Activated CD4-positive, alpha-beta T cell treated with anti-CD3 and anti-CD28 coated beads, Interleukin-2, amount 10 ng/mL, durations not matched to agents 24 days and 14 days (primary cell): ENCODE measurements at places on chromosomes 2 and 18. TPM values are rescaled to one million over a fixed set of nuclear protein-coding genes. Genes with fewer than 3 reads are reported as not detected.

DNA sequence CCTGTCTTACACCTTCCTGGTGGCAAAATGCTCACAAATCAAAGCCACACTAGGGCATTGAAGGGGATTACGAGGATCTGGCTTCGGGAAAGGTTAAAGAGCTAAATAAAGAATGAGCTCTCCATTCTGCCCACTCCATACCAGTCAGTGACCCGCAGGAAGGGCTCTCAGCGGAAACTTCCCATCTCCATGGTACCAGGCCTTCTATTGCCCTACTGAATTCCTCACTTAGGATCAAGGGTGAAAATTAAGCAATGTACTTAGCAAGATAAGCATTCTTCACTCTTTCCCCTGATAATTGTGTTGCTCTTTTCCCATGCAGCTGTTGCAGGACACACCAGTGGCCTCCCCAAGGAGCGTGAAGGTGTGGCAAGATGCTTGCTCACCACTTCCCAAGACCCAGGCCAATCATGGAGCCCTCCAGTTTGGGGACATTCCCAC, 75.6 kb upstream of the TTC39C start:
- DNase-seq: no peak

Gene PROKR1
- total RNA-seq: not detected in 2 replicates

Gene PNKD
- 15.0 and 21.5 TPM in 2 replicates for total RNA-seq

Gene ELOA2
- total RNA-seq: not detected in 2 replicates

DNA sequence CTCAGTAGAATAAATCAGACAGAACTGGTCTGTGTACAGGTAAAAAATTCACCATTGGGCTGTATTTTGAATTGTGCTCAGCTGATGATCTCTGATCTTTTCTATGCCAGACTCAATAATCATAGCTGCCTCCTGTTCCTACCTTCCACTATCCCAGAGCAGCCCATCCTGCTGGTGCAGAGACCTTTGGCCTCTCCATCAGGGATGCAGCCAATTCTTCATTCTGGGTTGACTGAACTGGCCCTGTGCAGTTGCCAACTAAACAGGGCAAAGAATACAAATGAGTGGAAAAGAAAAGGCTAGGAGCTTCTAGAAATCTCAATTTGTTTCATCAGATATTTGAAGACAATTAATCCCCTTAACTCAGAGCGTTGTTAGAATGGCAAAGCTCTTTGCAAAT, 1781.3 kb upstream of the CELF4 start:
- no peak for DNase-seq

Gene ACKR3
- total RNA-seq: 0.58 and 0.64 TPM in 2 replicates

GRCh38 chr18:46400449-46400848, 256.6 kb downstream of the LOXHD1 start:
- no peak for DNase-seq

Gene PJVK
- total RNA-seq: 2.0 and 2.3 TPM in 2 replicates

Gene DNAH7
- not detected in 2 replicates for total RNA-seq
